Activated CD4-positive, alpha-beta memory T cell treated with anti-CD3 and anti-CD28 coated beads, Interleukin-2, amount 10 ng/mL, durations not matched to agents 7 days and 5 days (primary cell): ENCODE measurements at places on chromosomes 3 and 15. TPM values are rescaled to one million over a fixed set of nuclear protein-coding genes. Genes with fewer than 3 reads are reported as not detected.

The SEMA3F gene
- total RNA-seq = 0.15 TPM

The IQCF5 gene
- total RNA-seq = not detected

The GOLGA6B gene
- not detected for total RNA-seq

The SLC30A4 gene
- total RNA-seq = 3.3 TPM

The FNDC3B gene
- total RNA-seq = 21.8 TPM

The CEP19 gene
- 5.5 TPM for total RNA-seq

The WNT7A gene
- total RNA-seq = not detected

The GOLGA8T gene
- total RNA-seq = not detected

The C3orf22 gene
- total RNA-seq = not detected

The PIF1 gene
- 46.1 TPM for total RNA-seq

The MCTP2 gene
- 48.7 TPM for total RNA-seq

The GOLGA6L26 gene
- total RNA-seq = not detected

The BOC gene
- not detected for total RNA-seq

The RBP2 gene
- total RNA-seq = not detected

The IL5RA gene
- not detected for total RNA-seq

The OCA2 gene
- not detected for total RNA-seq

The DLL4 gene
- total RNA-seq = not detected
